Spleen (tissue), 13 donors: ENCODE measurements at places on chromosomes 5 and 9. TPM values are rescaled to one million over a fixed set of nuclear protein-coding genes. Genes with fewer than 3 reads are reported as not detected.

DNA sequence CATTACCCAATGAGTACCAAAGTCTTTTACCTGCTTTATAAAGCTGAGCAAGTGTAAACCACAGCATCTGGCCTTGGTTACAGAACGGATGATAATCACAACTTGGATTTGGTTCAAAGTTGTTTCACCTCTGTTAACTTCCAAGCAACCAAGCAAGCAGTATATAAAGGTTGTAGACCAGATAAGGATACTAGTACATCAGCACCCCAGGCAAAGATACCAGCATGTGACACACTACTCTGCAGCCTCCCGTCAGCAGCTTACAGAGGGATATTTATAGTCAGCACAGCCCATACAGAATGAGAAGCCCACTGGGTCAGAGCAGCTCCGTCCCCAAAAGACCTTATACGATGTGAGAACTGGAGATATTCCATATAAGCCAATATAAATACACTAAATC is 193.3 kb downstream of the SMARCA2 start:
- H3K4me1 ChIP-seq: no peaks in the 10 kb centered on the region
- DNase-seq: no peak
- H3K4me3 ChIP-seq: no peak overlapping the region
- no peaks in the 10 kb centered on the region for H3K36me3 ChIP-seq
- H3K27ac ChIP-seq: no peak overlapping the region

- H3K4me3 ChIP-seq: no peak overlapping the region
- no peak overlapping the region for H3K27ac ChIP-seq
- no peaks in the 10 kb centered on the region for H3K36me3 ChIP-seq
- H3K27me3 ChIP-seq: no peaks in the 10 kb centered on the region
- DNase-seq: no peak
These were observed 47.3 kb downstream of the MTRR start for GRCh38 chr5:7916171-7916804.

Gene STPG3
- not detected for total RNA-seq

- H3K4me1 ChIP-seq: no peaks in the 10 kb centered on the region
- H3K36me3 ChIP-seq: no peaks in the 10 kb centered on the region
- no peak overlapping the region for H3K27ac ChIP-seq
- no peaks in the 10 kb centered on the region for H3K27me3 ChIP-seq
- no peak overlapping the region for H3K4me3 ChIP-seq
- DNase-seq: no peak
These were observed 406.9 kb upstream of the NMUR2 start for GRCh38 chr5:152811988-152812387.

Gene TRAF1
- total RNA-seq: 13.7 TPM

DNA sequence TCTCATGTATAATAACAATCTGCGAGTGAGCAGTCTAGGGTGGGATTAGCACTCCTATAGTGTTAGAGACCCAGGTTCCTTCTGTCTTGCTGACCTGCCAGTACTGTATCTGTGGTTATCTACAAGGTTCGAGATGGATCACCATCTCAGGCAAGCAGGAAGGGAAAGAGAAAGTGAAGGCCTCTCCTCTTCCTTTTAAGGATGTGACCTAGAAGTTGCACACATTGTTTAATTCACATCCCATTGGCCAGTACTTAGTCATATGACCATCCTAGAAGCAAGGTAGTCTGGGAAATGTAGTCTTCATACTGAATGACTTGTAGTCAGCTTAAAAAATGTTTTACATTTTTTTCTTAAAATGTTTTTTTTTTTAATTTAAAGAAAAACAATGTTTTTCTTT is 168.6 kb downstream of the CARTPT start:
- H3K4me3 ChIP-seq: no peak overlapping the region
- H3K27me3 ChIP-seq: no peaks in the 10 kb centered on the region
- DNase-seq: no peak
- peak overlapping the region; percentile 22 for H3K27ac ChIP-seq
- no peaks in the 10 kb centered on the region for H3K4me1 ChIP-seq

DNA sequence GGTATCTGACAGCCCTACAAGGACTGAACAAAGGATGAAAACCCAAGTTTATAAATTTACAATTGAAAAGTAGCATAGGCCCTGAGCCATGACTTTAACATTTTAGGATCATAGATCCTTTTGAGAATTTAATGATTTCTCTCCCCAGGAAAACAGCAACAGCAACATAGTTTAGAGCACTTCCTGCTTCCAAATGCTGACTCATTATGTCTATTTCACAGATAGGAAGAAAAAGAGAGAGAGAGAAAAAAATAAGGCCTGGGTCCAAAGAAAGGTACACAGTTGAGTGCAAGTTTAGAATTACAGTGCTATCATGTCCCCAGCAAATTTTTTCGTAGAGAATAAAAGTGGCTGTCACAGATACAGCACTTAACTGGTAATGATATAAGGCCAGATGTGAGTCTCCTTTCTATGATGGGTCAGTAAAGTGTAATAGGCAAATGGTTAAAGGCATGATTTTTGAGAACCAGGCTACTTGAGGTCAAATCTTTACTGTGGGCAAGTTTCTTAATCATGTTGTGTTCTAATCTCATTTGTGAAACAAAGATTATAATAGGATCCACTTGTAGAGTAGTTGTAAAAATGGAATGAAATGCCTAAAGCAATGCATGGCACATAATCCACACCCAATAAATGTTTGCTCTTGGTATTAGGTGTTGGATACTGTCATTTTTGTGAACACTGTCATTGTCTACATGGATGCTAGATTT is 12.3 kb upstream of the PPP2R2B start:
- H3K4me1 ChIP-seq: no peaks in the 10 kb centered on the region
- no peak overlapping the region for H3K4me3 ChIP-seq
- no peak overlapping the region for H3K27ac ChIP-seq
- H3K36me3 ChIP-seq: no peaks in the 10 kb centered on the region

GRCh38 chr9:124017929-124018729 is 6.6 kb downstream of the LHX2 start:
- no peaks in the 10 kb centered on the region for H3K36me3 ChIP-seq
- H3K27ac ChIP-seq: no peak overlapping the region
- H3K4me3 ChIP-seq: no peak overlapping the region

- H3K36me3 ChIP-seq: no peaks in the 10 kb centered on the region
- no peaks in the 10 kb centered on the region for H3K27me3 ChIP-seq
- H3K4me1 ChIP-seq: peaks cover 42% of the 10 kb centered on the region
- DNase-seq: peak; percentile 89
These were observed 567 bp upstream of the SPIN1 start for GRCh38 chr9:88387552-88388202.

GRCh38 chr5:123722451-123722850 is 210.5 kb downstream of the CSNK1G3 start:
- DNase-seq: no peak
- no peaks in the 10 kb centered on the region for H3K27me3 ChIP-seq
- no peak overlapping the region for H3K27ac ChIP-seq
- H3K4me3 ChIP-seq: no peak overlapping the region
- no peaks in the 10 kb centered on the region for H3K36me3 ChIP-seq

GRCh38 chr9:2630158-2630557 is 8.6 kb downstream of the VLDLR start:
- H3K36me3 ChIP-seq: no peaks in the 10 kb centered on the region
- no peak for DNase-seq
- no peak overlapping the region for H3K4me3 ChIP-seq
- peaks cover 7% of the 10 kb centered on the region for H3K27me3 ChIP-seq
- H3K4me1 ChIP-seq: peaks cover 17% of the 10 kb centered on the region

DNA sequence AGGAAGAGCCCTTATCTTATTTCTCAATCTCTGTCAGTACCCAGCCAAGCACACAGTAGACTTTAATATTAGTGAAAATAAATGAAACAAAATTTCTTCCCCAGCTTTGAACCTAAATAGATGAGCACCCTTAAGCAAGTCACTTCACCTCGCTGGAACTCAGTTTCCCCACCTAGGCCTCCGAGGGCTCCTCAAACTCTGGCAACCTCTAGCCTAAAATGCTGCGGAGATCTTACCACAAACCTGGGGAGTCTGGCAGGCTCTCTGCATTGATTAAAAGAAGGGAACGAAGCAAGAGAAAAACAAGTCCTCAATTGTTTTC is 326 bp downstream of the RIGI start:
- H3K4me1 ChIP-seq: peaks cover 25% of the 10 kb centered on the region
- H3K27ac ChIP-seq: peak overlapping the region; percentile 79
- H3K27me3 ChIP-seq: no peaks in the 10 kb centered on the region
- H3K4me3 ChIP-seq: peak overlapping the region; percentile 75

Gene KCNV2
- not detected for total RNA-seq

- no peak overlapping the region for H3K27ac ChIP-seq
- H3K36me3 ChIP-seq: no peaks in the 10 kb centered on the region
- H3K27me3 ChIP-seq: no peaks in the 10 kb centered on the region
- no peaks in the 10 kb centered on the region for H3K4me1 ChIP-seq
- DNase-seq: no peak
These were observed 133.9 kb upstream of the SPEF2 start for GRCh38 chr5:35483780-35484179.

GRCh38 chr9:83234541-83234940 is 171.6 kb upstream of the RASEF start:
- DNase-seq: no peak
- H3K4me1 ChIP-seq: peaks cover 10% of the 10 kb centered on the region
- H3K4me3 ChIP-seq: no peak overlapping the region
- no peak overlapping the region for H3K27ac ChIP-seq
- no peaks in the 10 kb centered on the region for H3K36me3 ChIP-seq
